ENCODE measurements at places on chromosomes 3 and 15. TPM values are rescaled to one million over a fixed set of nuclear protein-coding genes. Genes with fewer than 3 reads are reported as not detected.

The GHSR gene
- not detected for total RNA-seq

The ROPN1 gene
- not detected for total RNA-seq

The TTLL13 gene
- 0.96 TPM for total RNA-seq

The PATL2 gene
- total RNA-seq, result 2.0 TPM

The DCP1A gene
- total RNA-seq, result 17.0 TPM

GRCh38 chr3:73624821-73625665, at the start of gene PDZRN3:
Gene PDZRN3, minus strand, starts transcription at chr3:73624941.
- no peak for DNase-seq

- DNase-seq, result no peak
These were observed 168.6 kb downstream of the APBA2 start for GRCh38 chr15:29054171-29055045.

DNA sequence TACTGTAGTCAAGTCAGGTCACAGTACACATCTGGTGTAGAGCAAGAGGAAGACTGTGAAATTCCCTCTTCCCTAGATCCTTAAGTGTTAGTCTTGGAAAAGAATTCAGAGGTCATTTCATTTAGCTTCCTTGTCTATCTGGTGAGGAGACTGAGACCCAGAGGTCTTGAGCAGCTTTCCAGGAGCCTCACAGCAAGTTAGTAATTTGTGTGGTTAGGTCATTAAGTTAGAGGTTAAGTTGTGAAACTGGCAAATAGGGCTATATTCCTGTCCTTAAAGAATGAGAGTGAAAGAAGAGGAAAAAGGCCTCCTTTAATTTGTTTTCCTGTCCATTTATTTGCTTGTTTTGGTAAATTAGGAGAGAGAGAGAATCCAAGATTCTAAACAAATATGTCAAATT, 9.0 kb downstream of the PODXL2 start:
- no peak for DNase-seq

- DNase-seq, result no peak
These were observed 25.6 kb upstream of the FAM174B start for GRCh38 chr15:92681141-92681631.

Data from PC-9 (cell line).